Peyer's patch (tissue), 4 donors: ENCODE measurements at places on chromosomes 11 and 22.

DNA sequence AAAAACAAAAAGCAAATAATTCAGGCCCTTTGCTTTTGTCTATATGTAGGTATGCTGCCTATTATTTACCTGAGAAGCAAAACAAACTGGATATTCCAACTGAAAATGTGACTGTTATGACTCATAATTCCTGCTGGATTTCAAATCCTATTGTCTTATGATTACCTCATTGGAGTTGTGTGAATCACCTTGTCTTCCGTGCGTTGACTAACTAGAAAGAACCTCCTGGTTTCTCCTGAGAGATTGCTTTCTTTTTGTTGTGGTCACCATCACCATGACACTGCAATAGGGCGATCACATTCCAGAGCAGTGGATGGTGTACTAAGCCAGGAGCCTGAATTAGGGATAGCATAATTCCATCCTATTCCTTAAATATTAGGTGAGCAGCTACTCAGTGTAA lies 23.0 kb upstream of the EXPH5 start:
- no peak overlapping the region for H3K27ac ChIP-seq
- no peak for DNase-seq
- H3K36me3 ChIP-seq: no peaks in the 10 kb centered on the region
- no peaks in the 10 kb centered on the region for H3K4me1 ChIP-seq
- H3K4me3 ChIP-seq: no peak overlapping the region

DNA sequence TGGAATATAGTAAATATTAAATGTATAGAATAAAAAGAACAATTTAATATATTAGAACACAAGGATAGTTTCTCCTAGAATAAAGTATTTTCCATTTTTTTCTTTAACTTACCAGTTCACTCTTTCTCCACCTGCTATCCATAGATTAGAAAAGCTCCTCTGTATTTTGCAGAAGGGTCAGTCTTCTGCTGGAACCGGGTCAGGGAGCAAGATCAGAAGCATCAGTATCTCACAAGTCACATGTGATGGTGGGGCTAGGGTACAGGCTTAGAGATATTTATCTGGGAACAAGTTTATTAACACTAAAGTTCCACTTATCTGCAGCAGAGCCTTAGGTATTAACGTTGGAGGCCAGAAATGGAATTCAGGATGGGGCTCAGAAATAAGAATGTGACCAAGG lies 17.3 kb upstream of the OR52A1 start:
- no peak overlapping the region for H3K27ac ChIP-seq
- H3K4me1 ChIP-seq: no peaks in the 10 kb centered on the region
- no peak overlapping the region for H3K4me3 ChIP-seq
- H3K36me3 ChIP-seq: no peaks in the 10 kb centered on the region

- H3K36me3 ChIP-seq: no peaks in the 10 kb centered on the region
- no peaks in the 10 kb centered on the region for H3K4me1 ChIP-seq
- no peak overlapping the region for H3K27ac ChIP-seq
- H3K4me3 ChIP-seq: no peak overlapping the region
- no peak for DNase-seq
Observed at GRCh38 chr11:105636496-105636895, 26.6 kb downstream of the GRIA4 start.

DNA sequence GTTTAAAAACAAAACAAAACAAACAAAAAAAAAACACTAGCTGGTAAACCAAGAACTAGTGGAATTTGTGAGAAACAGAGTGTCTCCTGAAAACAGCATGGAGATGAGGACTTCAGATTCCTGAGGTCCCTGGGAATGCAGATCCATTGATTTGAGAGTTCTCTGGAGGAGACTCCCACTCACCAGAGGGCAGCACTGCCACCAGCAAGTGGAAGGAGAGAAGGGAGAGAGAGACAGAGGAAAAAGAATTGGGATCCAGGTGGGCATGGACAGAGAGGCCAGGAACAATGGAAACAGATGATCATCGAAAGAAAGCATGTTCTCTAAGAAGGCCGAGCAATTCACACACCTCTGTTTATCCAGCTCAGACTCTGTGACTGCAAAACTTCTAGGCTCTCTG lies 31.8 kb downstream of the ETS1 start:
- no peaks in the 10 kb centered on the region for H3K36me3 ChIP-seq
- no peak overlapping the region for H3K4me3 ChIP-seq
- no peaks in the 10 kb centered on the region for H3K27me3 ChIP-seq
- H3K4me1 ChIP-seq: no peaks in the 10 kb centered on the region

DNA sequence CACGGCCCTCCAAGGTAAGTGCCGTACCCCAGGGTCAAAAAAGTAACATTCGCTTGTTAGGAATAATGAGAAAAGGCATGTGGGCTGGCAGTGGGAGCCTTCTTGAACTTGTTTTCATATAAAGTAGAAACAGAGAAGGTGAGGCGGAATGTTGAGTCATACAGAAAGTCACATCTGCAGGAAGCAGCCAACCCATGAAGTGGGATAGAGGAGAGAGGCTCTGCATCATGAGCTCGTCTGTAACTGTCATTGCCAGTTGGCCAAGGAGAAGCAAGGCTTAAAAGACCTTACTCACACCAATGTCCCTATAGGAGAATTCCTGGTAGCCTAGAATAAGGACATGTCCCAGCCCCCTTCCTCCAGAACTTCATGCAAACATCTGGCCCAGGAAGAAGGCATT lies 253.3 kb downstream of the BUD13 start:
- H3K4me1 ChIP-seq: no peaks in the 10 kb centered on the region
- H3K27me3 ChIP-seq: no peaks in the 10 kb centered on the region
- H3K27ac ChIP-seq: no peak overlapping the region
- H3K4me3 ChIP-seq: no peak overlapping the region
- no peak for DNase-seq

- no peaks in the 10 kb centered on the region for H3K36me3 ChIP-seq
- DNase-seq: peak; percentile 89
- peak within 1 kb of the TSS; percentile 87 for H3K27ac ChIP-seq
- no peaks in the 10 kb centered on the region for H3K27me3 ChIP-seq
- no peaks in the 10 kb centered on the region for H3K4me1 ChIP-seq
- H3K4me3 ChIP-seq: peak within 1 kb of the TSS; percentile 77
Observed at GRCh38 chr22:21567456-21568346, at the start of gene UBE2L3. TSS of gene UBE2L3 (plus strand) at chr22:21567714. CDS start at chr22:21567745, 31 bp downstream.

DNA sequence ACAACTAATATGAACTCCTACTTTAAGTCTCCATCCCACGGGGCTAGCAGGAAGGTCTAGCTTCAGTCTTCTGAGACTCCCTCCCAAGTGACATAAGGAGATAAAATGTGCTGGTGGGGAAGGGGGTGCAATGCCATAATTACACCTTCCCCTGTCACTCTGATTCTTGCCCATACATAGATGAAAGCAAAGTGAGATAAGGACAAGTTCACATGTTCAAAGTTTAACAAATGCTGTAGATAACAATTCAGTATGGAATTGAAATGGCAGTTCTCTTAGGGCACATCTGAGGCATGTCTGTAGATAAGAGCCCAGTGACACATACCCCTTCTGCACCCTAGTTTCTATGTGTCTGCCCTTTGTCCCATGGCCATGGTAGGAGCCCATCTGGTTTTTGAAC lies 38.2 kb upstream of the PANX1 start:
- DNase-seq: no peak
- no peak overlapping the region for H3K4me3 ChIP-seq
- H3K36me3 ChIP-seq: no peaks in the 10 kb centered on the region
- no peaks in the 10 kb centered on the region for H3K27me3 ChIP-seq

- no peak for DNase-seq
- peak overlapping the region; percentile 69 for H3K4me3 ChIP-seq
- no peaks in the 10 kb centered on the region for H3K4me1 ChIP-seq
- peak overlapping the region; percentile 81 for H3K27ac ChIP-seq
- H3K36me3 ChIP-seq: peaks cover 12% of the 10 kb centered on the region
Observed at GRCh38 chr22:21937821-21938070, 14.9 kb downstream of the PPM1F start.

DNA sequence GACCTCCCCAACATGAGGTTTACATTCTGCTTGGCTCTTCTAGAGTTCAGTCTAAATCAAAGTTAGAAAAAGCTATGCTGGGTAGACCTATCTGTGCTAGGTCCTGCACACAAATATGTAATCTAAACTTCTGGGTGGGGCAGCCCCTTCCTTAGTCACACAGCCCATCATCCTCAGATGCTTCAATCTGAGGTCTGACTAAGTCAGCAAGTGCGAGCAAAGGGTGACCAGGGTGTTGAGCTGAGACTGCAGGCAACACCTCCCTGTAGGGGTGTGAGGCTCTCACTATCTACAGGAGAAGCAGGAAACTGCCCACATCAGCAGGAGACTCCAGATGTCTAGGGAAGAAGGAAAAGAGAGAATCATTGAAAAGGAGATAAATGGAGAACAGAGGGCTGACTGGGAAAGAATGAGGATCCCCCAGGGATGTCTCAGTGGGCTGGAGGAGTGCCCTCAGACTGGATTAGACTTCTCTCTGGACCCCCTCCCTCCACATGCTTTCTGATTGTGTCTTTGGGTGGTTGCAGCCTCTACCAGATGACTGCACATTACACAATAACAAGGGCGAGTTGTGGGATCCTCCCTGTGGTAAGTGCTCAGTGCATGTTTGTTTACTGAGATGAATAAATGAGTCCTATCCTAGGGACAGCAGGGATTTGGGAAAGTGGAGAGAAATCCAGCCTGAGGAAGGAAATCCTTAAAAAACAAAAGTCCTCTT lies 266.2 kb upstream of the PLET1 start:
- H3K36me3 ChIP-seq: no peaks in the 10 kb centered on the region
- no peaks in the 10 kb centered on the region for H3K27me3 ChIP-seq
- peaks cover 14% of the 10 kb centered on the region for H3K4me1 ChIP-seq
- no peak for DNase-seq

GRCh38 chr11:128407962-128408361 lies 179.4 kb downstream of the ETS1 start:
- no peak overlapping the region for H3K4me3 ChIP-seq
- peaks cover 4% of the 10 kb centered on the region for H3K4me1 ChIP-seq
- H3K27me3 ChIP-seq: no peaks in the 10 kb centered on the region

DNA sequence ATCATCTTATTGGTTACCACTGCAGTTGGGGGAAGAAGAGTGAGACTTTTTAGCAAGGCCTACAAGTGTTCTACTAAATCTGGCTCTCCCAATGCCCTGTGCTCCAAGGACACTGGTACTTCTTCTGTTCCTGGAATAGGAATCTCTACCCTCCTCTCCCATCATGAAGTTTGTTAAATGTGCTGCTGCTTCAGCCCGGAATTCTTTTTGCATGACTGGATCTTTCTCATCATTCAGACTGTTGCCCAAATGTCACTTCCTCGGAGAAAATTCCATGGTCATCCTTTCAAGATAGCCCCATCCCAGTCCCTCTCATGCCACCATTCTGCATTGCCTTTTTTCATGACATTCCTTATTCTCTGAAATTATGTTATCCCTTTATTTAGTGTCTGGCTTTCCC lies 400.8 kb downstream of the SOX6 start:
- H3K36me3 ChIP-seq: no peaks in the 10 kb centered on the region
- no peak overlapping the region for H3K27ac ChIP-seq
- H3K4me3 ChIP-seq: no peak overlapping the region
- H3K4me1 ChIP-seq: no peaks in the 10 kb centered on the region
- H3K27me3 ChIP-seq: no peaks in the 10 kb centered on the region
